Right atrium auricular region (tissue), 2 donors: ENCODE measurements at places on chromosomes 12 and 14. TPM values are rescaled to one million over a fixed set of nuclear protein-coding genes. Genes with fewer than 3 reads are reported as not detected.
A peak's percentile ranks its signal among the peaks of the same experiment; 100 is the strongest.

C12orf56 gene
- not detected for total RNA-seq

SAMD15 gene
- total RNA-seq = 0.26 TPM

DNA sequence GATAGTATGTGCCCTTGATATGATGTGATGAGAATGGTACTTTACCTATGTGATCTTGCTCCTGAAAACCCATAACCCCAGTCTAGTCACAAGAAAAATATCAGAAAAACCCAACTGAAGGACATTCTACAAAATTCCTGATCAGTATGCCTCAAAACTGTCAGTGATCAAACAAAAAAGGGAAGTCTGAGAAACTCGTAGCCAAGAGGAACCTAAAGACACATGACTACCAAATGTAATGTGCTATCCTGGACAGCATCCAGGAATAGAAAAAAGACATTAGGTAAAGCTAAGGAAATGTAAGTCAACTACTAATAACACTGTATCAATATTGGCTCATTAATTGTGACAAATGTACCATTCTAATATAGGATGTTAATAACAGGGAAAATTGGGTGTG, 4.1 kb upstream of the WIF1 start:
- H3K4me1 ChIP-seq = no peaks in the 10 kb centered on the region
- DNase-seq = no peak
- H3K27me3 ChIP-seq = peaks cover 15% of the 10 kb centered on the region
- H3K27ac ChIP-seq = no peak overlapping the region

DNA sequence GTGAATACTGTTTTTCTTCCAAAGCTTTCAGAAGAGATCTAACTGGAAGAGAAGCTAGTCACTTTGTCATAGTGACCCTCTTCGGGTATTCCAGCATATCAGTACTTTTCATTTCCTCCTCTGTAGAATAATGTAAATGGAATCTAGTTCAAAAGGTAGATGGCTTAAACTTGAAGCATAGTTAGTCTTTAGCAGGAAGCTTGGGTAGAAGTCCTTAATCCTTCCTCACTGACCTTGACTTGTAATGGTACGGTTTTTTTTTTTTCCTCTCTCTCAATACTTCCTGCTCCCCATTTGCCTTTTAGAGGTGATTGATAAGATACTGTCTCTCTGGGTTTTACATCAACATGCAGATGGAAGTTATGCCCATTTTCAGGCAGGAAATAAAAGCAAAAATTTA, 1.7 kb downstream of the FBXO34 start:
- H3K27ac ChIP-seq = peak overlapping the region; percentile 95
- H3K4me3 ChIP-seq = peak overlapping the region; percentile 97
- no peaks in the 10 kb centered on the region for H3K27me3 ChIP-seq
- no peaks in the 10 kb centered on the region for H3K36me3 ChIP-seq
- H3K4me1 ChIP-seq = no peaks in the 10 kb centered on the region

- no peak overlapping the region for H3K4me3 ChIP-seq
- no peaks in the 10 kb centered on the region for H3K36me3 ChIP-seq
- DNase-seq = peak; percentile 34
- H3K27me3 ChIP-seq = no peaks in the 10 kb centered on the region
- H3K27ac ChIP-seq = no peak overlapping the region
These were observed 8.2 kb downstream of the GPRC5D start for GRCh38 chr12:12943586-12944260.

DNA sequence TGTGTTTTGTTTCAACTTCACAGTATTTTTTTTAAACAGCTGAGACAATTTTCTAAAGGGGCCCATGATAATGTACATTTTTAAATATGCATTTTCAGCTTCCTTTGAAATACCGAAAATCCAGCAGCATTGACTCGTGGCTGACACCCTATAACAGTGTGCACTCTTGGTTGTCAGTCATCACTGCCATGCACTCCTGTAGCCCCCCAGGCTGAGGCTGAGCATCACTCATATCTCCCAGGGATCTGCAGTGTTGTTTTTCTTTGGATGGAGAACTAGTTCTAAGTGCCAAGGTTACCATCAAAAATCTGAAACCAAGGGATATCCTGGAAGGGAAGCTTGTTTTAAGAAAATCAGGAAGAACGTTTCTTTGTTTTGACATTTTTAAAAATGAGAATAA, 81.2 kb downstream of the C14orf132 start:
- H3K4me1 ChIP-seq = no peaks in the 10 kb centered on the region
- H3K27me3 ChIP-seq = no peaks in the 10 kb centered on the region
- H3K27ac ChIP-seq = no peak overlapping the region
- H3K4me3 ChIP-seq = no peak overlapping the region

- H3K27me3 ChIP-seq = no peaks in the 10 kb centered on the region
- no peak overlapping the region for H3K4me3 ChIP-seq
- no peaks in the 10 kb centered on the region for H3K4me1 ChIP-seq
These were observed 73.9 kb downstream of the OTOGL start for GRCh38 chr12:80173083-80173864.

- no peaks in the 10 kb centered on the region for H3K36me3 ChIP-seq
- H3K27ac ChIP-seq = peak overlapping the region; percentile 18
- H3K4me3 ChIP-seq = no peak overlapping the region
- H3K27me3 ChIP-seq = no peaks in the 10 kb centered on the region
These were observed 17.8 kb downstream of the FBLN5 start for GRCh38 chr14:91929700-91930099.

DNA sequence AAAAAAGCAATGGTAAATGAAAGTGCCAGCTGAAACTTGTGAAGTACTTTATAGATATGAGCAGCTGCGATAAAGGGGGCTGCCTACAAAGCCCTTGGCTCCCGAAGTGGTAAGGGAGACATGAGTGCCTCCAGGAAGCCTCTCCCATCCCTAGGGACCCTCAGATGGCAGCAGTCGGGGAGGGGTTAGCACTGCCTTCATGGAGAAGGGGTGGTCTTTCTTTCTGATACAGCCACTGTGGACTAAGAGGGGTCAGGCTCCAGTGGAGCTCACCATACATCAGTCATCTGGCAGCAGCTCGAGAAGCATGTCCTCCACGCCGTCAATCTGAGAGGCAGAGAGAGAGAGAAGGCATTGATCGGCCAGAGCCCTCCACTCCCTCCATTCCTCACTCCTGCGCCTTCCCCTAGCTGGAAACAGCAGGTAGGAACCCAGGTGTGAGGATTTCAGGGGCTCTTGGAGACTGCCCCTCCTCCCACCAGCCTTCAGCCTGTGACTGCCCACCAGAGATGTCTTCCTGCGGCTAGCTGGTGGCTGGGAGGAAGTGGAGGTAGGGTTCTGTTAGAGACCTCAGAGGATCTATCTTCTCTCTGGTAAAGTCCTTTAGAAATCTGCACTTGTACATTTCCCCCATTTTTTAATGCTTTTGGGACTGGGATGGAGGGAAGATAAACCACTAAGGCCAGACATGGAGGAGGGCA, 2.3 kb downstream of the TCL1A start:
- no peak overlapping the region for H3K27ac ChIP-seq
- H3K36me3 ChIP-seq = no peaks in the 10 kb centered on the region
- DNase-seq = no peak

GRCh38 chr12:42705863-42706262, 116.3 kb upstream of the PRICKLE1 start:
- DNase-seq = peak; percentile 87
- H3K27me3 ChIP-seq = no peaks in the 10 kb centered on the region
- H3K4me1 ChIP-seq = no peaks in the 10 kb centered on the region

GRCh38 chr14:50364792-50365191, 31.9 kb downstream of the CDKL1 start:
- H3K4me1 ChIP-seq = no peaks in the 10 kb centered on the region
- no peak overlapping the region for H3K4me3 ChIP-seq
- no peak overlapping the region for H3K27ac ChIP-seq
- DNase-seq = no peak
- H3K36me3 ChIP-seq = no peaks in the 10 kb centered on the region
